Hippocampal formation (tissue), 2 donors: ENCODE measurements at places on chromosomes 11 and 22.
A peak's percentile ranks its signal among the peaks of the same experiment; 100 is the strongest.

GRCh38 chr11:134562196-134562595, 150.2 kb upstream of the B3GAT1 start:
- no peak for DNase-seq

DNA sequence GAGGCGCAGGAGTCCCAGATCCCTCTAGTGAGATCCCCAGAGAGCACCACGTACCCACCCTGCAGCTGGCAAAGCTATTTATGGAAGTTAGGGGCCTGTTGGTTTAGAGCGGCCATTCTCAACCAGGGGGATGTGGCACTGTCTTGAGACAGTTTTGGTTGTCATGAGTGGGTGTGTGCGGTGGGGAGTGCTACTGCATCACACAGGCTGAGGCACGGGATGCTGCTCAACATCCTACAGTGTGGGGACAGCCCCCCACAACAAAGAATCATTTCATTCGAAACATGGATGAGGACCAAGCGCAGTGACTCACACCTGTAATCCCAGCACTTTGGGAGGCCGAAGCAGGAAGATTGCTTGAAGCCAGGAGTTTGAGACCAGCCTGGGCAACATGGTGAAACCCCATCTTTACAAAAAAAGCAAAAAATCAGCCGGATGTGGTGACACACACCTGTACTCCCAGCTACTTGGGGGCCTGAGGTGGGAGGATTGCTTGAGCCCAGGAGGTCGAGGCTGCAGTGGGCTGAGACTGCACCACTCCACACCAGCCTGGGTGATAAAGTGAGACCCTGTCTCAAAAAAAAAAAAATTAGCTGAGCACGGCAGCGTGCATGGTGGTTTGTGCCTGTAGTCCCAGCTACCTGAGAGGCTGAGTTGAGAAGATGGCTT, 28.2 kb downstream of the GGT5 start:
- DNase-seq = no peak

GRCh38 chr22:50694099-50694605, 21.5 kb downstream of the SHANK3 start:
- DNase-seq = no peak

DNA sequence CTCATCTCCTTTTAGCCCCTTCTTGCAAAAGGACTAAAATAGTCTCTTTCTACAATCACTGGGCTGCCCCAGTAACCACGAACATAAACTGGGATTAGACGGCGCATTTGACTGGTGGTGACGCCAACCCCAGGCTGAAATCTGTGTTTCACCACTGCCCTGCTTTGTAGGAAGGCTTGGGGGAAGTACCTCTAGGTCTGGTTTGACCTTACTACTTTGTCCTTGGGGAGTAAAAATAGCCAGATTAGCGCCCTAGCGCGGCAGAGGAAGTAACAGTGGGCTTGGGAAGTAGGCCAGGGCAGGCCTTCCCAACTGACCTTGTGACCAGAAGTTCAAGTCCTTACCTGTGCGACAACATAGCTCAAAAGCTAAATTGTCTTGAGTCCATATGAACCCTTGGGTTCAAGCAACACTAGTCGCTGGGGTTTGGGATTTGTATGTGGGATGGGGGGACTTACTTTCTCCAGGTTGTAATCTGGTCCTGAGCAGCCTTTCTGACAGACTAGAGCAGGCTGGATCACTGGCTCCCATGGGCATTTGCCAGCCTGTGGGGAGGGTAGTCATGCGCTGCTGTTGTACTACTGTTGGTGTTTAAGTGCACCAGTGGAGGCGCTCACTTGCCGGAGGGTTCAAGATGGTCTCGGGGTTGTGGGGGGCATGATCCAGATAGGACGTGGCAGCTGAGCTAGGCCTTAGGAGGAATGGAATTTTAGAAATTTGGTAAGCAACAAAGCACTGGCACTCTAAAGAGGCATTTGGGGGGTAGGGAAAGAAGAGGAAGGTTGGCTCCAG, 953 bp upstream of the PACS1 start:
- peak; percentile 36 for DNase-seq

DNA sequence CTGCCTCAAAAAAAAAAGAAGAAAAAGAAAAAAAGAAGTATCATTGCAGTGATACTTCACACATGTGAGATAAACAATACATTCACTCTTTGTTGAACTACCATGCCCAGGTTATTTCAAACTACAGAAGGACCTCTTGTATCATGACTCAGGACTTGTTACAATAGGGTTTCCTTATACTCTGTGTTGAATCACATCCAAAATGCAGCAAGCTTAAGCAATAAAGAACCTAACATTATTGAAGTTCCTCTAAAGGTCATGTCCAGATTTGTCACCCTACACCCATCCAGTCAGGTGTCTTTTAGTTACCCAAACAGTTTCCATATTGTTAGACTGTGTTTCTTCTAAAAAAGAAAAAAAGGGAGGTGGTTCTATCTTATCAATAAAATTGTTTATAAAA, 26.9 kb upstream of the ALKBH3 start:
- DNase-seq = no peak

DNA sequence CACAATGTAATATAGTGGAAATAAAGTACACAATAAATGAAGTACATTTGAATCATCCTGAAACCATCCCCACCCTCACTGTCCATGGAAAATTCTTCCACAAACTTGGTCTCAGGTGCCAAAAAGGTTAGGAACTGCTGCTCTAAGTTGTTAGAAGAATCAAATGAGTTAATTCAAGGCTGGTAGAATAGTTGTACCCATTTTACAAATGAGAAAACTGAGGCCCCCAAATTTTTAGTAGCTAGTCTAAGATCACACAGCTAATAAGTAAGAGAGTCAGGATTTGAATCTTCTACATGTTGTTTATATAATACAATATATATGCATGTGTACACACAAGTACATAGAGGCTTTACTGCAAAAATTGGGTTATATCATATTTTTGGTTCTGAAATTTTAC, 43.1 kb downstream of the MIAT start:
- DNase-seq = no peak

DNA sequence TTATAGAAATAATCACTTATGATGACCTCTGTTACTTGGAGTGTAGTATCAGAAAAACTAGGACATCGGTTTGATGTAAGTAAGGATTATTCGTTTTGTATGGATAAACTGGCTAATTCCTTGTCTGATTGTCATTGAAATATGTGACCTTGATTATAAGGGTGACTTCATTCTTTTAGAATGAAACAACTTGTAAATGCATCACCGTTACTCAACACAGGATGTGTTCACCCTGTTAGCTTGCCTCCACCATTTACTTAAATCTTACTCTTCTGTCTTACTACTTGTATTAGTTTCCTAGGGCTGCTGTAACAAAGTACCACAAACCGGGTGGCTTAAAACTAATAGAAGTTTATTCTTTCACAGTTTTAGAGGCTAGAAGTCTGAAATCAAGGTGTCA, 7.9 kb downstream of the SFI1 start:
- no peak for DNase-seq

DNA sequence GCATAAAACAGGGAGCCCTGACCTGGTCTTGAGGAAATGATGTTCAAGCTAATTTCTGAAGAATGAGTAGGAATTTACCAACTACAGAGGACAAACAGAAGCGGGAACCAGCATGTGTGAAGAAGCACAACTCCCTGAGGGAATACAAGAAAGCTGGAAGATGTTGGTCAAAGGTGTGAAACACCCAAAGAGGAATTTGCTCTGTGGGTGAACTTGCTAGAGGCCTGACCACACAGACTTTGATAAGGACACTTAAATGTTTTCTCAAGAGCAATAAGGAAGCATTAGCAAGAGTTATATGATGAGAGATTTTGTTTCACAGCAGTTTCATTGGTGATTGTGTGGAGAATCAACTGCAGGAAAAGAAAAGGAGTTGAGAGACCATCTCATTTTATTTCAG, 17.6 kb downstream of the SLC5A12 start:
- DNase-seq = no peak

DNA sequence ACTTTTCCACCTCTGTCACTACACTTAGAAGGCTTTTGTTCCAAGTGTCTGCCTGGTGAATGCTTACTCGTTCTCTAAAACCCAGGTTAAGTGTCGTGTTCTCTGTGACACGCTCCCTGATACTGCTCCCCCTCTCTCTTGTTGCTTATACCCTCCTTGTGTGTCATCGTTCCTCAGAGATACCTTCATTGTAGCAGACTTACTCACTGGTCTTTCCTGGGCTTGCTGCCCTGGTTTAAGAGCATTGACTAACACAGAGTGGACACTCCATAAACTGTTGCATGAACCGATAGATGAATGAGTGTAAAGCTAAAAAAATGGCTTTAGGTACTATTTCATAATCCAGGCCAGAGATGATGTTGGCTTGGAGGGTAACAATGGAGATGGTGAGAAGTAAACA, 171.3 kb downstream of the GRIK4 start:
- no peak for DNase-seq

DNA sequence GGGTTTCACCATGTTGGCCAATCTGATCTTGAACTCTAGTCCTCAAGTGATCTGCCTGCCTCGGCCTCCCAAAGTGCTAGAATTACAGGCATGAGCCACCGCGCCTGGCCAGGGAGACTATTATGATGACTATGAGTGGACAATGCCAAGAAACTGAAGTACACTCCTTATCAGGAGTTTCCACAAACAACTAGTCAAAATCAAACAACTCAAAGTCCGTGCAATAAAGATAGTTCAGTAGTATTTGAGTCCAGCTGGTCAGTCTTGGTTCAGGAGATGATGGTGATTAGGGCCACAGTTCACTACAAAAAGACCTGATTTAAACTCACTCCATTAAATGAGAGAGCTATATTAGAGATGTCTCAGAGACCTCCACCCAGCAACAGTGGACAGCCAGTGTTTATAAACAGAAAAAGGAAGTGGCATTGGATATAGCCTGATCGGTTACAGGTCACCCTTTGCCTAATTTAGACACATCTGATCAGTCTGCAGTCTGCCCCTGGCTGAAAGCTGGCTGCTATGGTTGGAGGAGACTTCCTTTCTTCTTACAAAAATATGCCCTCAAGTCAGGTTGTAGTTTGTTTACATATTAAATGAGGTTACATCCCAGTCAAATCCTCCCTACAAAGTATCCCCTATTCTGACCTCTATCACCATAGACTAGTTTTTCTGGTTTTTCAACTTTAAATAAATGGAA, 17.0 kb downstream of the CD3E start:
- no peak for DNase-seq

- DNase-seq = no peak
These were observed 752.9 kb downstream of the CNTN5 start for GRCh38 chr11:99773646-99774045.

- no peak for DNase-seq
These were observed 778.3 kb upstream of the LRRC4C start for GRCh38 chr11:42237701-42238235.

GRCh38 chr11:68266121-68266891, 5.5 kb downstream of the C11orf24 start:
- DNase-seq = peak; percentile 51

DNA sequence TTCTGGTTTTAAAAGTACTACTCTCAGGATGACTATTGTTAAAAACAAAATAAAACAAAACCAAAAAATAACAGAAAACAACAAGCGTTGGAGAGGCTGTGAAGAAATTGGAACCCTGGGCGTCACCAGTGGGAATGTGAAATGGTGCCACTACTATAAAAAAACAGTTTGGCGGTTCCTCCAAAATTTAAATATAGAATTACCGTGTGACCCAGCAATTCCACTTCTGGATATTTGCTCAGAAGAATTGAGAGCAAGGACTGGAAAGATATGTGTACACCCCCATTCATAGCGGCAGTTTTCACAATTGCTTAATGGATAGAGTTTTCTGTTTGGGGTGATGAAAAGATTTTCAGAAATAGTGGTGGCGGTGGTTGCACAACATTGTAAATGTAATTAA, 8.6 kb downstream of the APOA4 start:
- no peak for DNase-seq

DNA sequence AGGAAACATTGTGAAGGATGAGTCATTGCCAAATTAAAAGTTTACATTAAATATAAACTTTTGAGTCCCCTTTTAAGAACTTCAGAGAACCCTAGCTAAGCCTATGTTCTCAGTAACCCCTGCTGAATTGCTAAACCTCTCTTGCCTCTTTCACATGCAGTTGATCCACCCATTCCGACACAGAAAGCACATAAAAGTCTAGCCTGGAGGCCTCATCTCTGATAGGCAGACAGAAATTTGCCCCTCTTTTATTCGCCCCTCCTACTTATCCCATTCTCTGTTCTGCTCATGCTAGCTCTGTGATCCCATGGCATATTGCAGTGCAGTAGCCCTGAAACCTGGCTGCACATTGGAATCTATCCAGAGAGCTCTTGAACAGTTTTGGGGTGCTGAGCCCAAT, 58.2 kb upstream of the PDE3B start:
- DNase-seq = no peak

DNA sequence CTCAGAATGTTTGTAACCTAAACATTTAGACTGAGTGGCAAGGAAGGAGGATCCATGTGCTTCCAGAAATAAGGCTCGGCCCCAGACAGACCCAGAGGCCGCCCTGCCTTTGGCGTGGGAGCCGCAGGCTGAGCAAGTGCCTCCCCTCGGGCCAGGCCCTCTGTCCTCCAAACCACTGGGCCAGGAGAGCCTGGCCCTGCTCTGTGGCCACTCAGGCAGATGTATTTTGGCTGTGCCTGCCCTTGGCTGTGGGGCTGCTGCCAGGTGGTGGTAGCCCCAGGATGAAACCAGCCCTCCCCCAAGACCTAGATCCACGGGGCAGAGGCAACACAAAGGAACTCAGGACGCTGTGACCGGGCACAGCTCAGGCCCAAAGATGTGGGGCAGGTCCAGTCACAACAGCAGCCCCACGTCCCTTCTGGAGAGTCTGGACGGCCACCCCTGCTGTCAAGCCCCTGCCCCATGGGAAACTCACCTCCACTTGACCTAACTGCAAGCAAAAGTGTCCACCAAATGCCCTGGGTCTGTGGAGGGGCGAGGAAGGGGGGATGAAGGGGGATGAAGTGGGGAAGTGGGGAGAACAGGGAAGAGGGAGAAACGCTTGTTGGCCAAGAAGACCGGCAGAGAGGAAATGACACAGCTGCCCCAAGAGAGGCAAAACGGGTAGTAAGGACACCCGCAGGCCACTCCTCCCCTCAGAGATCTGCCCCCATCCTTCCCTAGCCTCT, 24.0 kb downstream of the PISD start:
- no peak for DNase-seq

DNA sequence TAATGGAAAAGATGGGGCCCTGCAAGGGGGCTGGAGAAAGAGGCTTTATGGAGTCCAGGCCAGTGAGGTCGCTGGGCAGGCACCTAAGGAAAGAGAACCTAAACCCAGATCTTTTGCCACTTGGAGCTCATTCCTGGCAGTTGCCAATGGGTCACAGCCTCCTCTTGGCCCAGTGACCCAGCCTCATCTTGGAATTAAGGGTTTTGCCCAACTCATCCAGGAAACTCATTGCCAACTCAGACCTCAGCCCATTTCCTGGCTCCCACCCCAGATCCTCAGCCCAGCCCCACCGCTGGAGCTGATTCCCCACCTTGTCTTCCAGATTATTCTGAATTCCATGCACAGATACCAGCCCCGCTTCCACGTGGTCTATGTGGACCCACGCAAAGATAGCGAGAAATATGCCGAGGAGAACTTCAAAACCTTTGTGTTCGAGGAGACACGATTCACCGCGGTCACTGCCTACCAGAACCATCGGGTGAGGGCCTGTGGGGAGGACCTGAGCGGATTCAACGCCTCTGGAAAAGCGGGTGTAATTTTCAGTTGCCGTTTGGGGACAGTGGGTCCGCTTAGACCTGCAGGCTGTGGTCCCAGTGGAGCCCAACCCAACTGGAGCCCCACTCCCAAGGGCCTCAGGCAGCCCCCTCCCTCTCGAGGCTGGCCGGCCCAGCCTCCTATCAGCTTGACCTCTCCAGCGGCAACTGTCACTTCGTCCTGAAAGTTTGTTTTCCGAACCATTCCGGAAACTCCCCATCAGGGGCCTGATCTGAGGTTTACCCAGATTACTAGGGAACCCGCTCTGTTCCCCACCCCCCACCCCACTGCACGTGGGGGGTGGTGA, 4.3 kb downstream of the TBX1 start:
- no peak for DNase-seq
